NCI-H2081 treated with DMSO at 0.1 percent for 48 hours (cell line): ENCODE measurements at places on chromosomes 6 and 20.

GRCh38 chr6:66210964-66211363, 503.9 kb upstream of the EYS start:
- DNase-seq = no peak

DNA sequence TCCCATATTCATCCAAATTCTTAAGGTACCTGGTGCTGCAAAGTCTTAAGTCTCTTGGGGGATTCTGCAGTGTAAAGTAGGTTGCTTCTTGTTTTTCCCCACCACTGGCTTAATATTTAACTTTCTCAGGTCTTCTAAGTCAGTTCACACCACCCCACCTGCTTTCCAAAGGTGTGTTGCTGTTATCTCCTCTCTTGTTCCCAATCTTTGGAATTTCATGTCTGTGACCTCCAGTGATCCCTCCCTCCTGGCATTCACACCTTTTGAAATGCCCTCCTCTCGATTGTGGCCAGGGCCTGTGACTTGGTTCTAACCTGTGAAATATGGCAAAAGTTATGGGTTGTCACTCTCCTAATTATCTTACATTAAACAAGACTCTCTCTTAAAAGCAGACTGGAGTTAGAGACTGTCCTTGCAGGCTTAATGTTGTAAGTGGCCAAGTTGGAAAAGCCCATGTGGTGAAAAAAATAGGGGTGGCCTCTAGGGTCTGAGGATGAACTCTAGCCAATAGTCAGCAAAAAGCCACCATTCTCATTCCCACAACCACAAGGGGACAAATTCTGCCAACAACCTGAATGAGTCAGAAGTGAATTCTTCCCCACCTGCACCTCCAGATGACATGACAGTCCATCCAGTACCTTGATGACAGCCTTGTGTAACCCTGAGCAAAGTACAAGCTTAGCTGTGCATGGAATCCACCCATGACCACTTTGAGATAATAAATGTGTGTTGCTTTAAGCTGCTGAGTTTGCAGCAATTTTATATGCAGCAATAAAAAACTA, 45.1 kb downstream of the ADGRF1 start:
- DNase-seq = no peak

DNA sequence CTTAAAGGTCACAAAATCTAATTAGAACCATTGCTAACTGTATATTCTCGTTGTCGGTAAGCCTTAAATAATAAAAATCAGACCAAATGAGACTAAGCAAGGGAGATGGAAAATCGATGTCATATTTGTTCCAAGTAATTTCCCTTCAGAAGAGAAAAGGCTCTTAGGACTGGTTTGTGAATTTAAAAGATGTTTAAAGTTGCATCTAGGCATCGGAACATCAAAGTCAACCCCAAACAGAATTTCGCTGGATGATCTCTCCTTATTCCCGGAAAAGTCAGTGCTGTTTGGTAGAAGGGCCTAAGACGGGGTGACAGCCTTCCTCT, 63.8 kb downstream of the NPEPL1 start:
- DNase-seq = no peak

GRCh38 chr20:23637282-23638221, at the start of gene CST3:
CST3 (minus strand) TSS chr20:23637955; CDS start chr20:23637862, 93 bp downstream.
- DNase-seq = peak; percentile 1

GRCh38 chr6:34888514-34888856, 570 bp upstream of the ANKS1A start:
- DNase-seq = no peak

GRCh38 chr20:8744228-8744844, 324.6 kb upstream of the PLCB4 start:
- no peak for DNase-seq

- no peak for DNase-seq
These were observed 22.8 kb downstream of the KIF25 start for GRCh38 chr6:168020242-168020641.

- DNase-seq = no peak
These were observed 7.5 kb downstream of the SYCP2 start for GRCh38 chr20:59925899-59926298.

DNA sequence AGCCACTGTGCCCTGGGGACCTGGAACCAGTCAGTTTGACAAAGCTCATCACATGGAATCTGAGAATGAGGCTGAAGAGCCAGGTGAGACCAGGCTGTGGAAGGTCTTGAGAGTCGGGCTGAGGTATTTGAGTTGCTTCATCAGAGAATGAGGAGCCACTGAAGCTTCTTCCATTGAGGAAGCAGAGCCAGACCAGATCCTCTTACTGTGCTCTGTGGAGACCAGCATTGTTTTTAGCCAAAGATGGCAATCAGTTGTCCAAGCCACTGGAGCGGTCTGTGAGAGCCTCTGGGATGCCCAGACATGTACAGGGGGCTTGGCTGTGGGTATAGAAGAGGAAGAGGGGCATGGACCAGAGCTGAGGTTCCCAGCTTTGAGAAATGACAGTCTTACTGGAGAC, 6.1 kb upstream of the EPB41L1 start:
- DNase-seq = no peak

- DNase-seq = no peak
These were observed 19.7 kb downstream of the GTPBP2 start for GRCh38 chr6:43609402-43609801.

- no peak for DNase-seq
These were observed 15.4 kb downstream of the POPDC3 start for GRCh38 chr6:105164418-105164817.

DNA sequence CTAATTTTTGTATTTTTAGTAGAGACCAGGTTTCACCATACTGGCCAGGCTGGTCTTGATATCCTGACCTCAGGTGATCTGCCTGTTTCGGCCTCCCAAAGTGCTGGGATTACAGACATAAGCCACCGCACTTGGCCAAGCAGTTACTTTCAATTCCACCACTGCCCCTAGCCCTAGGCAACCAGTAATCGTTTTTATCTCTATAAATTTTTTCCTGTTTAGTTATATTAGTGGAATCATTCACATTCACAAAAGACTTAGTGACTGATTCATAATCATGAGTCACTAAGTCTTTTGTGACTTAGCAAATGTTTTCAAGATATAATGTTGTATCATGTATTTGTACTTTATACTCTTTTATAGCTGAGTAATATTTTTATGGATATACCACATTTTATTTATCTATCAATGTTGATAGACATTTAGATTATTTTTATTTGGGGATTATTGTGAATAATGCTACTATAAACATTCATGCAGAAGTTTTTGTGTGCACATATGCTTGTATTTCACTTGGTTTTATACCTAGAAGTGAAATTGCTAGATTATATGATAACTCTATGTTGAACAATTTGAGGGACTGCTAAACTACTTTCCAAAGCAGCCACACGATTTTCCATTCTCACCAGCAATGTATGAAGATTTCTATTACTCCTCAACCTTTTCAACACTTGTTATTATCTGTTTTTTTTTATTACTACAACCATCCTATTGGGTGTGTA, 421.4 kb upstream of the ID4 start:
- no peak for DNase-seq

GRCh38 chr6:83055366-83055964, 10.2 kb downstream of the UBE3D start:
- no peak for DNase-seq

DNA sequence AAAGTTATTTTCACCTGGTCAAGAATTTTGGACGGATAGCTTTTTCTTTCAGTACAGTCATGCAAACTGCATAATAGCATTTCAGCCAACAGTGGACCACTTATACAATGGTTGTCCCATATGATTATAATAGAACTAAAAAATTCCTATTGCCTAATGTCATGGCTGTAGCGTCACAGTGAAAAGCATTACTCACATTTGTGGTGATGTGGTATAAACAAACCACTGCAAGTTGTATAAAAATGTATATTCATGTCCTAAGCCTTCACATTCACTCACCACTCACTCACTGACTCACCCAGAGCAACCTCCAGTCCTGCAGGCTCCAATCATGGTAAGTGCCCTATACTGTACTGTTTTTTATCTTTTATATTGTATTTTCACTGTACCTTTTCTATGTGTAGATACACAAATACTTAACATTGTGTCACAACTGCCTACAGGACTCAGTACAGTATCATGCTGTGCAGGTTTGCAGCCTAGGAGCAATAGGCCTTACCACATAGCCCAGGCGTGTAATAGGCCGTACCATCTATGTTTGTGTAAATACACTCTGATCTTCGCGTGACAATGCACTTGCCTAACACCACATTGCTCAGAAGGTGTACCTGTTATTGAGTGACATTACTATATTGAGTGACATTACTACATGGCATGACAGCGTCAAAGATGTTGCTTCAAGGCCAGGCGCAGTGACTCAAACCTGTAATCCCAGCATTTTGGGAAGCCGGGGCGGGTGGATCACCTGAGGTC, 17.9 kb downstream of the ABHD12 start:
- DNase-seq = no peak

- no peak for DNase-seq
These were observed 153.2 kb downstream of the CDKAL1 start for GRCh38 chr6:20687494-20687893.

DNA sequence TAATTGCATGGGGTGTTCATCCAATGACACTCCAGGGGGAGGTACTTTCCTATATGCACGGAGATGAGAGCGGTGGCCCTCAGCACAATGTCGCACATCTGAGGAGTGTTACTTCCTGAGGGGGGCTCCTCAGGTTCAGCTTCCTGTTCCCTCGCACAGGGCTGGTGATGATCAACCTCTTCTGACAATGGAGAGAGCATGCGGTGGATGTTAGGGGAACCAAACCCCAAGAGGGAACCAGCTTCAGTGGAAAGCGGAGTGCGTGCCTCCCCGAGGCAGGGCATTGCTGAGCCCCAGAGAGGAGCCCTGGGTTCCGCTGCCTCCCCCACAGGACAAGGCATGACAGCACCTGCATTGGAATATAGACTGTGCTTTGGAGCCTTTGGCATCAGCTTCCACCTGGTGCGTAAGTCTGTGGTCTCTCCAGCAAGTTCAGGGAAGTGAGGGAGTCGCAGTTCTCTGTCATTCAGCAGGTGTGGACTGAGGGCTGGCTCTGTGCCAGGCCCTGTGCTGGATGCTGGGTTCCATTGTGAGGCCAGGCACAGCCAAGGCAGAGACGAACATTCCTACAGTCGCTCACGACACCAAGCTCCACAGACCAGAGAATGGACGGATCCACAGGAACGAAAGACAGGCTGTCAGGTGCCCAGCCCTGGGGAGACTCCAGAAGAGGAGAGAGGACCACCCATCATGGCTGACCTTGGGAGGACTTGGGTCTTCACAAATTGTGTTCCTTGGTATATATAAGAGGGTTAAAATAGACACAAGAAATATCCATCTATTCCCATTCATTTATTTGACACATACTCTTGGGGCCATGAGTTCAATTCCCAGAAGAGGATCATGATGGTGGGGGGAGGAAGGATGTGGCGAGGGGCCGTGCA, 3.9 kb upstream of the ZNF831 start:
- no peak for DNase-seq

DNA sequence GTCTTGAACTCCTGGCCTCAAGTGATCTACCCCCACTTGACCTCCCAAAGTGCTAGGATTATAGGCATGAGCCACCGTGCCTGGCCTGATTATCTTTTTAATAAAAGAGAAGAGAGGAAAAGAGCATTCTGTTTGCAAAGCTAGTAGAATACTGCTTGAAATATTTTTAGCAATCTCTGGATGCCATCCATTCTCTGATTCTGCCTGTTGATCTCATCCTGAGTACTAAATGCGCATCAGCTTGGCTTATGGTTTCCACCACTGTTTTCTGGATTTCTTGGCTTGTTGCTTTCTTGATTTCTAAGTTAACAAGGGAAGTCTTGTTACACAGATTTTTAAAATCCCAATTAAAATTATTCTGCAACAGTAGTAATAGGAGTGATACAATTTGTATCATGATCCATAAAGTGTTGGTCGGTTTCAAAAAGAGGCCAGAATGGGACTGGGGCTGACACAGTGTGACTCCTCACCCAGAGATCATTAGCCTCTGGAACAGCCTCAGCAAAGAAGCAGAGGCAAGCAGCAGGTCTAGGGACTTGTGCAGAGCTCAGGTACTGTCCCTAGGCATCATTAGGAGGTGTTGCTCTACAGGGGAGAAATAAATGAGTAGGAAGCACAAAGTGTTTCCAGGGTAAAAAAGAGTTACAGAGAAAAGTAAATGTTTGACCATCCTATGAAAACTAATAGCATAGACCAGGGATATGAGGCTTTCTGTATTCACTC, 17.8 kb upstream of the SLC16A10 start:
- no peak for DNase-seq

GRCh38 chr6:1726341-1726768, 116.6 kb downstream of the FOXC1 start:
- no peak for DNase-seq

DNA sequence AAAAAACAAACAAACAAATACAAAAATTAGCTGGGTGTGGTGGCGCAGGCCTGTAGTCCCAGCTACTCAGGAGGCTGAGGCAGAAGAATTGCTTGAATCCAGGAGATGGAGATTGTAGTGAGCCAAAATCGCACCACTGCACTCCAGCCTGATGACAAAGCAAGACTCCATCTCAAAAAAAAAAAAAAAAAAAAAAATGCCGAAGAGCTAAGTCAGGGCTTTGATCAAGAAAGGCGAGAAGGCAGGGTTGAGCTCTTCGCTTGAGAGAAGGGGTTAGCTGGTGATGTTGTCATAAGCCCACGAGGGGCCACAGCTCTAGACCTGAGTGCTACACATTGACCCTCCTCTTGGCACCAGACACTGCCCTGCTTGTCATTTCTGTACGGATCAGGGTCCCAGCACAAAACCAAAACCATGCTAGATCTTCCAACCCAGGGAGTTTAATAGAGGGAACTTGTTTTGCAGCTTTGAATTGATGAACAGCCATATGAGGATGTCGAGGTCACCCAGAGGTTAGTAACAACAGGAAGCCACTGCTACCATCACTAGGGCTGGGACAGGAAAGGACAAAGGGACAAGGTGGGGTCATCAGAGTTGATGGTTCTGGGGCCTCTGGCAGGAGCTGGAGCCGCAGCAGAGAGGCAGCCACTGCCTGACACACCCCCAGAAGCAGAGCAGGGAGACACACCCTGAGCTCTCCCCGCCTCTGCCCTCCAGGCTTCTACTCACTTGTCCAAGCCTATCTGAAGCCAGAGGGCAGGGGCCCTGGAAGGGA, 122.7 kb downstream of the SNX5 start:
- DNase-seq = no peak

DNA sequence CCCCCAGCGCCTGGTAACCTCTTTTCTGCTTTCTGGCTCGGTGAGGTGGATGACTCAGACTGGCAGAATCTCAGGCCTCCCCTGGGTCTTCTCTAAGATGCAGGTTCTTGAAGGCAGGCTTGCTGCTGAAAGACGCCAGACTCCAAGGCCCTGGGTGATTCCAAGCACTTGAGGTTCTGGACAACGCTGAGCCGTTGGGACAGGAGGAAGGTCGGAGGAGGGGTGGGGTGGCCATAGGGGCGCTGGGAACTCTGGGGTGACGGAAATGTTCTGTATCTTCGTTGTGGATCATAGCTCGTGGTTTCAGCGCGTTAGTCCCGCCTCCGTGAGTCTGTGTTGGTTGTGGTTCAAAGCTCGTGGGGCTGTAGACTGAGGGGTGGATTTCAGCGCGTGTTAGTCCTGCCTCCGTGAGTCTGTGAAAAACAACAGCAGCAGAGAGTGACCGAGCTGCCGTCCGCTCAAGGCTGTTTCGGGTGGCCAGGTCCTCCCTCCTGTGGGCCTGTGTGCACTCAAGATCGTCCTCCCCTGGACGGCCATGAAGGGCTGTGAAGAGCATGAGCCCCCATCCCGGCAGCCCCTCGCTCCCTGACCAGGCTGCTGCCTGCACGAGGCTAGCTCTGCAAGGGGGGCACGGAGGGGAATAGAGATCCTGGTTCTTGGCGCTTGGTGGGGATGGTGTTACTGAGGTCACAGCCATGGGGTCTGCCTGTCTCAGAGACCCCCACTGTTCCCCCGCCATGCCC, 7.7 kb downstream of the NTSR1 start:
- no peak for DNase-seq
